ENCODE measurements at places on chromosomes 2 and 18. TPM values are rescaled to one million over a fixed set of nuclear protein-coding genes. Genes with fewer than 3 reads are reported as not detected.

- H3K36me3 ChIP-seq = no peaks in the 10 kb centered on the region
- H3K4me3 ChIP-seq = peak overlapping the region; percentile 78
- 0 out of 2 replicates have a peak, but pooled peaks cover 3% of the 10 kb centered on the region for H3K27me3 ChIP-seq
Measured at GRCh38 chr2:202375033-202375608, 1.0 kb upstream of the BMPR2 start.

DNA sequence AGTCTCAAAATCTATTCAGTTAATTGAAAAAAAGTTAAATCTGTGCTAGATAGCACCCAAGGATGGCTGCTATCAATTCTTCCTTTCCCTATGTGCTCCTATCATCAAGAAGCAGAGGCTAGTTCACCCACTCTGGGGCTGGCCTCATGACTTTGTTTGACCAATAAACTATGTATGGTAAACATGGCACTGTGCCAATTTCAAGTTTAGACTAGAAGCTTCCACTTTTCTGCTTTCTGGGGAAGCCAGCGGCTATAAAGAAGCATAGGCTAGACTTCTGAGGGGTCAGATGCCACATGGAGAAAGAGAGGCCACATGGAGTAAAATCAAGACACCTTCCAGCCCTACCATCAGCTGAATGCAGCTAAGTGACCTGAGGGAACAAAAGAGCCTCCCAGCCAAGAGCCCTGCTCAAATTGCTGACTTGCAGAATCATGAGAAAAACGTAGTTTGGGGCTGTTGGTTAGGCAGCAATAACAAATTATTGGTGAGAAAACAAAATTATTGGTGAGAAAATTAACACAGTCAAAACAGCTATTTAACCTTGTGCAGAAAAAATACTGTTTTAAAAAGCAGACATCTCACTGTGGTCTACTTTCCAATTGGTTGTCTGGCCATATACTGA, 86.5 kb upstream of the SLC14A2 start:
- no peaks in the 10 kb centered on the region for H3K27me3 ChIP-seq
- H3K4me1 ChIP-seq = peaks cover 7% of the 10 kb centered on the region
- H3K27ac ChIP-seq = no peak overlapping the region
- H3K4me3 ChIP-seq = no peak overlapping the region
- H3K36me3 ChIP-seq = no peaks in the 10 kb centered on the region

DNA sequence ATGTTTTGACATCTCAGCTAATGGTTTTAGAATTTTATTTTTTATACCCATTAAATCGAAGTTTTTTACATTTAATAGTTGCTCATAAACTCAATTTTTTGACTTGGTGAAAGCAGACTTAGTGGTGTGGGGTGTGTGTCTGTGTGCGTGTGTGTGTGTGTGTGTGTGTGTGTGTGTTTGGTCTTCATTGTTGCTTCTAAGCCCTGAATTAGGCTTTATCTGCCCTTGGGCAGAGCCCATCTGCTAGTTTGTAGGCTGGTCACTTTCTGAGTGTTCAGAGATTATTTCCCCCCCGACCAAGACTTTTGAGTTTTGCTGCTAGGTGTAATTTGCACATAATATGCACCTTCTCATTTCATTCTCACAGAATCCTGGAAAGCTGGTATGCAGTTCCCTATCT, 14.3 kb downstream of the PAX3 start:
- no peaks in the 10 kb centered on the region for H3K36me3 ChIP-seq
- H3K27me3 ChIP-seq = no peaks in the 10 kb centered on the region
- no peak overlapping the region for H3K27ac ChIP-seq
- no peaks in the 10 kb centered on the region for H3K4me1 ChIP-seq

DNA sequence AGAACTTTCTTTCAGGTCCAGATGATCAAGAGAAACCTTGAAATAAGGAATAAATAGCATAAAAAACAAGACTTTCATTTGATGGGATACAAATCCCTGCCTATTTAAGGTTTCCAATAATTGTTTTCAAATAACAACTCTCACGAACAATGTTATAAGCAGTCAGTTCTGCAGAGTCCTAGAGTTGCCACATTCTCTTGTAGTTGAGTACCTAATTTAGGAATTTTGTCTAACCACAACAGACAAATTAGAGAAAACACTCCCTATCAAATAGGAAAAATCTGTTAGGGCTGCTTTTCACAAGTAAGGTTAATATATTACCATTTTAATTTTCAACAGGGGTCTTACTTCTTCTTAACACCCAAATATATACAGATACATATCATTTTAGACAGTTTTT, 130.1 kb upstream of the CDH20 start:
- DNase-seq = no peak
- no peak overlapping the region for H3K4me3 ChIP-seq
- no peaks in the 10 kb centered on the region for H3K36me3 ChIP-seq
- H3K27ac ChIP-seq = no peak overlapping the region
- no peaks in the 10 kb centered on the region for H3K27me3 ChIP-seq

DNA sequence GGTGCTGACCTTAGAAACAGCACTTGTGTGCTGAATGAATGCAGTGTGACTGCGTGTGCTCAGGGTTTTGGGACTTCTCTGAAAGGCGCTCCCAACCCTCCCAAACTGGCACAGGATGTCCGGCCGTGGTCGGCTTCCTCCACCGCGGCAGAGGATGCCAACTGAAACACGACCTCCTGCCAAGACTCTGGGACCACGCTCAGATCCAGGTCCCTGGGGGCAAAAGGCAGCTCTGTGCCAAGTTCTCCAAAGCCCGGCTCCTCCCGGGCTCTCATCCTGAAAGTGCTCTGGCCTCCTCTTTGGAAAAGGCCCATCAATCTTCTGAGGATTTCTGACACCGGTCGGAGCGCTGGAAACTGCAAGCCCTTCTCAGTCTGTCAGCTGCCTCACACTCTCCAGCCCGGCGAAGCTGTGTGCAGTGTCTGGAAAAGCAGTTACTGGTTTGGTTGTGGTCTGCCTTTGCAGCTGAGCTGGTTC, 32.3 kb upstream of the ZBTB7C start:
- 0 out of 2 replicates have a peak, but pooled peaks cover 2% of the 10 kb centered on the region for H3K4me1 ChIP-seq
- no peaks in the 10 kb centered on the region for H3K36me3 ChIP-seq
- H3K4me3 ChIP-seq = no peak overlapping the region
- H3K27ac ChIP-seq = no peak overlapping the region
- H3K27me3 ChIP-seq = no peaks in the 10 kb centered on the region
- DNase-seq = no peak

- no peak within 1 kb of the TSS for H3K4me3 ChIP-seq
- H3K4me1 ChIP-seq = peaks cover 18% of the 10 kb centered on the region
Measured at GRCh38 chr18:36187193-36187825, at the start of gene MOCOS. TSS of gene MOCOS (plus strand) at chr18:36187497. CDS start at chr18:36187540, 43 bp downstream.

DNA sequence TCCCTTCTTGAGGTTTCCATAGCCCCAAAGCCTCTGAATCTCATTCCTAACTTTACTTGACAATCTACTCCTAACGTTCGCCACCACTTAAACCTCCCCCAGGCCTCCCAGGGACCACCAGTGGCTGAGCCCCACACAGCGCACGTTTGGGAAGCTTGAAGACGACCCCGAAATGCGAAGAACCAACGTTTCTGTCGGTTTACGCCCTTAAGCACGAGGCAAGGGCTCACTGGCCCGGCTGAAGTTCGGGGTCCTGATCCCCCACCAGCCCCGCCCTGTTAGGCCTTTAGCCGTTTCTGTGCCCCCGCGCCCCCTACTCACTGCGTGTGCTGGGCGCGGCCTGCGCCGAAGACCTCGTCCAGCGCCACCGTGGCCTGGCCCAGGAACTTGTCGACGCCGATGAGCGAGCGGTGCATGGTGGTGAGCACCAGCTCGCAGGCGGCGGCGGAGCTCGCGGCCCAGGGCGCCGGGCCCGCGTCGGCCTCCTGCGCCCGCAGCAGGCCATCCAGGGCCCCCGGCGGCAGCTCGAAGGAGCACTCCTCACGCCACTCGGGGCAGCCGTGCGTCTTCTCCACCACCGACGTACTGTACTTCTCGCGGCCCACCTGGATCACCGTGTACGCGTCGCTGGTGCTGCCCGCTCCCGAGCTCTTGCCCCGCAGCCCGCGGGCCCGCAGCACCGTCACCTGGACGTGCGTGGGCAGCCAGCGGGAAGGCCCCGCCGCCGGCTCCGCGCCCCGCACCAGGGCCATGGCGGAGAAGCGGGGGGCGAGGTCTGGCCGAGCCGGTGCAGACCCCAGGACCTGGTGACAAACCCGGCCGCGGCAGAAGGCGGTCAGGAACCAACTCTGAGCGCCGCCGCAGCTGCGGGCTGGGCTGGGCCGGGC, 479 bp downstream of the RAB11FIP5 start:
- peak overlapping the region; percentile 51 for H3K4me3 ChIP-seq
- H3K27me3 ChIP-seq = no peaks in the 10 kb centered on the region
- peaks cover 10% of the 10 kb centered on the region for H3K4me1 ChIP-seq
- no peak overlapping the region for H3K27ac ChIP-seq
- H3K36me3 ChIP-seq = no peaks in the 10 kb centered on the region
- DNase-seq = no peak

GRCh38 chr2:157898591-157898996, 22.5 kb upstream of the ACVR1 start:
- DNase-seq = no peak
- no peaks in the 10 kb centered on the region for H3K36me3 ChIP-seq
- no peak overlapping the region for H3K27ac ChIP-seq
- no peaks in the 10 kb centered on the region for H3K27me3 ChIP-seq

GRCh38 chr2:219249203-219249980, 3.7 kb upstream of the TUBA4B start:
- H3K4me3 ChIP-seq = peak overlapping the region; percentile 16
- no peaks in the 10 kb centered on the region for H3K36me3 ChIP-seq
- H3K4me1 ChIP-seq = peaks cover 75% of the 10 kb centered on the region
- DNase-seq = peak; percentile 56
- H3K27me3 ChIP-seq = no peaks in the 10 kb centered on the region

Gene DUSP2
- 25.1 TPM for total RNA-seq

Gene HOXD8
- not detected for total RNA-seq

DNA sequence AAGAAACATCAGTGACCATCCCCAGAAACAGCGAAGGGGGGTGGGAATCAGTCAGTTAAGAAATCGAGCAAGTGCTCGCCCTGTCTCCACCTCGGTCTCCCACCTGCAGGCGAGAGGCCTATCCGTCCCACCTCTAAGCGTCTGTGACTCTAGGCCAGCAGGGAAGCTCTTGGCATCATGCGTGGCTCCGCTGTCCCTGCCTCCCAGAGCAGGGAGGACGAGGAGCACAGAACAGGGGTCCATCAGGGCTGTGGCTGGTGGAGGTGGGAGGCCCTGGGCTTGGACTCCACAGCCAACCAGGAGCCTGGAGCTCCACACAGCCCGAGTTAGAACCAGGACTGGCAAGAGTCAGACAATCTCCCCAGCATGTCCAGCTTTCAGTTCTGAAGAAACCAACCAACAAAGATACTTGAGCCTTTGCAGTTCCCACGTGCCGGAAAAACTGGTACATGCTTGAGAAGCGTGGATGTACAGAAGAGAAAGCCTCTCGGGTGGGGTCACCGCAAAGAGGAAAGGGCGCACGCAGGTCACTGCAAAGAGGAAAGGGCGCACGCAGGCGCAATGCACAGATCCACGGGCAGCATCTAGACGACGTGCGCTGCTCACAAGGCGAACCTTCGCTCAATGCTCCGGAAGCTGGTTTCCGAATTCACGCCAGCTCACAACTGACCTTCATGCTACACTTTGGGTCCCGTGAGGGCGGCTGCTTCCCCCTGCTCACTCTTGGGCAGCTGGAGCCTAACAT, 104.5 kb upstream of the ALKAL2 start:
- no peak overlapping the region for H3K4me3 ChIP-seq
- no peak overlapping the region for H3K27ac ChIP-seq
- no peaks in the 10 kb centered on the region for H3K36me3 ChIP-seq
- no peaks in the 10 kb centered on the region for H3K4me1 ChIP-seq
- no peak for DNase-seq

Gene ASXL3
- total RNA-seq = not detected

- H3K27me3 ChIP-seq = no peaks in the 10 kb centered on the region
- H3K36me3 ChIP-seq = no peaks in the 10 kb centered on the region
- DNase-seq = no peak
- no peak overlapping the region for H3K4me3 ChIP-seq
- H3K27ac ChIP-seq = no peak overlapping the region
Measured at GRCh38 chr18:59484561-59485328, 125.7 kb upstream of the LMAN1 start.

Gene GDF7
- total RNA-seq = under 0.01 TPM

Gene COL5A2
- total RNA-seq = 3.0 TPM

DNA sequence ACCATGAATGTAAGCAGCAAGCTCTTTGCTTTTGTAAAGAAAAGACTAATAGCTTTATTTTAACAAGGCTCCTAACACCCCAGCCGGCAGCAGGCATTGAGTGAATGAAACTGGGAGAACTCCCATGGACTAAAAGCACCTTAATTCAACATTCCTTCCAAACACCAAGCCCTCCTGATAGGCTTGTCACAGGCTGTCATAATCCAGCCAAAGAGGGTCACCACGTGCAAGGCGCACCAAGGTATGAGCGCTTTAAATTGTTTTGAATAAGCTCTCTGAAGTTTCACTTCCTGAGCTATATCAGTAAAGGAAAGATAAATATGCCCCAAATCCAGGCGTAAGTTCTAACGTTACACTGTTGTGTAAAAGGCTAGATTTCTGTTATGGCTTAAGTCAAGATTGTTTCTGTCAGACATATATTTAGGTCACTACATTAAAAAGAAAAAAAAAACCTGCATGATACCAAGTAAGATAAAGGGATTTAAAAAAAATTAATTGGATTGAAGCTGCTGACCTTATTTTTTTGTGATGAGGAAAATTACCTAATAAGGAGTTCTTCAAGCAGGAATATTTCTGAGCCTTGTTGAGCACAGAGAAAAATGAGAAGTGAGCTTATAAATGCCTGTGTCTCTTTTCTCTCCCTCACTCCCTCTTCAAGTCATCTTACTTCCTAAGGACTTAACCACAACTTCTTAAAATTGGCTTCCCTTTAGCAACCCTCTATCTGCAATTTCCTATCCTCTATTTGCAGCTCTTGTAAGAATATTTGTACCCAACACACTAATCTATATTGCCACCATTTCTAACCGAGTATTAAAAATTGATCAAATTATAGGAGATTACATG, 136.1 kb upstream of the NRP2 start:
- peak overlapping the region; percentile 5 for H3K4me3 ChIP-seq
- H3K36me3 ChIP-seq = no peaks in the 10 kb centered on the region
- DNase-seq = peak; percentile 93

DNA sequence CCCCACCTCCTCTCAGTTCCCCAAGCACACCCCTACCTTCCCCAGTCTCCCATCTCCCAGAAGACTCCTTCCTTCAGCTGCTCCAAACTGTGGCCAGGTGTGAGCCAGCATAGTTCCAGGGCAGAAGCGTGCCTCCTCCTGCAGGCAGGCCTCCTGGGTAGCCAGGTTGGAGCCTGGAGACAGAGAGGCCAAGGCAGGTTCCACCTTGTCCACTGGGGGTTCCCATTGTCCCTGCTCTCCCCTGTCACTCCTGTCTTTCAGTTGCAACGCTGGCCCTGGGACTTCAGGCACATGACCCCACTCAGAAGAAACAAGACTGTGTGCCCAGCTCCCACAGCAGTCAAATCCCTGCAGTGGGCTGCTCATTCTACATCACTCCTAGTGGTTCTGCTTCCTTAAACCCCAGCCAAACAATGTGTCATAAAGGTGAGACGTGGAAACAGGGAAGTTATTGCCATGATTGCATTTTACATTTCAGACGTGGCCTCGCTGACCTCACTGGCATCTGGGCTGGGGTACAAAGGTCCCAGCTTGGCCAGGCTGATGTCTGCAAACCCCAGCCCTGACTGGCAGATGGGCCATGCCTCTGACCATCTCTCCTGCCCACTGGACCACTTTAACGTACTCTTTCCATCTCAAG, 96.5 kb upstream of the BOD1L2 start:
- H3K4me1 ChIP-seq = no peaks in the 10 kb centered on the region
- H3K4me3 ChIP-seq = no peak overlapping the region
- H3K27me3 ChIP-seq = no peaks in the 10 kb centered on the region
- H3K27ac ChIP-seq = no peak overlapping the region
- no peaks in the 10 kb centered on the region for H3K36me3 ChIP-seq
- no peak for DNase-seq
